Activated naive CD4-positive, alpha-beta T cell (primary cell): ENCODE measurements at places on chromosomes 4 and X.

GRCh38 chr4:117162976-117163375, 77.6 kb upstream of the TRAM1L1 start:
- no peak for DNase-seq

- DNase-seq, result no peak
Observed at GRCh38 chr4:135281230-135281629, 1079.6 kb upstream of the PABPC4L start.

- peak; percentile 17 for DNase-seq
Observed at GRCh38 chrX:150692831-150693724, at the start of gene MTMR1. TSS of gene MTMR1 (plus strand) at chrX:150693396. CDS start at chrX:150693531, 135 bp downstream.

- no peak for DNase-seq
Observed at GRCh38 chr4:174582463-174582862, 60.2 kb upstream of the HPGD start.

DNA sequence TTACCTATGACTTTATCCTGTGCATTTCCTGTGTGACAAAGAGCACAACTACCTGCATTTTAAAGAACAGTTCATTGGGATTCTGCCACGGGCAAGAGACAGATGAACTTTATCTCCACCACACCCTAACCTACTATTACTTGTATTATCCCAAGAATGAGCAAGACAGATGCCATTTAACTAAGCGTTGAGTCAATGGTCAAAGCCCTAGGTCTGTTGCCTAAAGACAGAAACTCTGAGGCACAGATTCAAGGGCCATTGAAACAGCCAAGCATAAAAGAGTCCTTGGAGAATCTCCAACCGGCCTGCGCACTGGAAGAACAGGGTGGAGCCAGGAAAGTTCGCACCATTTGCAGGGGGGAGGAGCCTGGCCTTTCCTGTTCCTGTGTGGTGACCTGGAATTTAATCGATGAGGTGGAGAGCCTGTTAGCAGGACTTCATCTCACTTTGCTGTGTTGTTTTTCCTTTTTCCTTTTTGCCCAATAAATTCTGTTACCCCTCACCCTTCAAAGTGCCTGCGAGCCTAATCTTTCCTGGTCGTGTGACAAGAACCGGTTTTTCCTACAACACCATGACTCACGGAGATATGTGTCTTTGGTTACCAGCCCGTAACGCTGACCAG, 146.4 kb upstream of the DIAPH2 start:
- DNase-seq, result no peak
